ENCODE measurements at places on chromosomes 4 and X.

- DNase-seq = no peak
Observed at GRCh38 chr4:2925496-2925895, 37.7 kb downstream of the NOP14 start.

DNA sequence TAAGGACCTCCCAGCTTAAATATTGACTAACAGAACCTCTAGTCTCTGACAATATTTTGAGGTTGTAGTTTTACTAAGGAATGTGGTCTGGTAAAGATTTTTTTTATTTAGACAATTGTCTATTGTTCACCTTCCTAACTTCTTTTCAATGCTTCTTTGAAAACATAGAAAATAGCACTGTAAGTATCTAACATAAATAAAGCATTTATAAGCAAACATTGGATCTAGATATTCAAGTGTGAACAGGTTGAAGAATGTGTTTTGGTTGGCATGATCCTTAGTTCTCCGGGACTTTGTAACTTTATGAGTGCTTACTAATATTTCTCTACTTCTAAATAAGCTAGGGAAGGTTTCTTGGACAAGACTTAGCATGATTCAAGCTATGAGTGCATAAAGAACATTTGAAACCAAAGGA is 285.4 kb upstream of the ARSJ start:
- no peak for DNase-seq

DNA sequence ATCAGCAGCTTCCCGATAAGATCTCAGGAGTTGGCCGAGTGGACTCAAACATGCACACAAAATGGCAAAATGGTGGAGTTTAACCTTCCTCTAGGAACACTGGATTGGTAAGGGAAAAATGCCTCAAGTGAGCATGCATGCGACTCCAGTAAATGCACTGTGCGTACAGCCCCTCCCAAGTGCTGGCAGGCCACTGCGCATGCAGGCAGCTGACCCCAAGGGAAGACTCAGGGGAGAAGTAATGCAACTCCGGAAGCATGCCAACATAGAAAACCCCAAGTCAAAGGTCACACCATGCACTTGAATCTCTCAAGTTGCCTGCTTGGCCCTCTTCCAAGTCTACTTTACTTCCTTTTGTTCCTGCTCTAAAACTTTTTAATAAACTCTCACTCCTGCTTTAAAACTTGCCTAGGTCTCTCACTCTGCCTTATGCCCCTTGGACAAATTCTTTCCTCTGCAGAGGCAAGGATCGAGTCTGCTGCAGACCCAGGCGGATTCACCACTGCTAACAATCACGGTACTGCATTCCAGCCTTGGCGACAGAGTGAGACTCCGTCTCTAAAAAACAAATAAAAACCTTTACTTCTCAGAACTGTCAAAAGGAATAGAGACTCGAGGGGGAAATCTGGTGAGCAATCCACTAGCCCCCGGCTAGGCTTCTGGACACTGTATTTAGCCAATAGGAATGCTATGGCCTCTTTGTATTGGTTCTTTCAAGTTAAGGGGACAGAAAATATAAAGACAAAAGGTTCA is 33.5 kb downstream of the NYX start:
- DNase-seq = no peak

GRCh38 chr4:2794486-2795299 is 1.8 kb downstream of the SH3BP2 start:
- no peak for DNase-seq

Measured in NCI-H1417 (cell line).